ENCODE measurements at places on chromosomes 7 and 10.

DNA sequence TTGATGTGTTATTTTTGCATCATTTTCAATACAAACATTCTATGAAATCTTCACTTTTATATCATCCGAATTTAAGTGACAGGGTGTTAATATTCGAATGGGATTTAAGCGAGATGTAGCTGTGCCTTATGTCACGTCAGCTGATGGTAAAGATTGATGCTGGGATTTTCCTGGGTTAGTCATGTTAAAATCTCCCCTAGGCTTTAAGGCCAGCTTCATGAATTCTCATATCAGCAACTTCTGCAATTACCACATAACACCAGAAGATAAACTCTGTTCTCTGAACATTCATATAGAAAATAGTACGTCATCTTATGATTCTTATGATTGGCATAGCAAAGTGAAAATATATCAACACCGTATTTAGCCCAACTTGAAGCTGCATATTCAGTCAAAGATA is 669.2 kb downstream of the PCDH15 start:
- no peak for DNase-seq

GRCh38 chr7:27245798-27246691 is 3.4 kb downstream of the EVX1 start:
- no peak for DNase-seq

DNA sequence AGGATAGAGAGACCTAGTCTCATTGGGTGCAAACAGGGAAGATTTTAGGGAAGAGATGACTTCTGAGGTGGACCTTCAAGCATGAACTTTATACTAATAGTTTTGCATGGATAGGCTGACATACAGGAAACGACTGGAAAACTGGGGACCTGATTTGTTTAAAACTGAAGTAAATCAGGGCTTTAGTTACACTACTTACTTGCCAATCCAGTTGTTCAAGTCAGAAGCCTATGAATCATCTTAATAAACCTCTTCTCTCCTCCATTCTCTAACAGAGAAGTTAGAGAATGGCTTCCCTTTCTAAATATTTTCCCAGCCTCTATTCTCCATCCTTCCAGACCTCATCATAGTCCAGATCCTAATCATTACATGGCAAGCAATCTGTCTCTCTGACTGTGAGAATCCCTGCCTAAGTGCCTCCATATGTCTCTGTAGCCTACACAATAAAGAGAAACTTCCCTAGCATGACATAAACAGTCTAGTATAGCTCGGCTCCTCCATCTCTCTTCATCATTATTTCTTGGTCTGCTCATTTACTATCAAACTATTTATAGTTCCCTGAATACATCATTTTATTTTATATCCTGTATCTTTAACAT is 55.8 kb downstream of the PRKG1 start:
- peak; percentile 35 for DNase-seq

DNA sequence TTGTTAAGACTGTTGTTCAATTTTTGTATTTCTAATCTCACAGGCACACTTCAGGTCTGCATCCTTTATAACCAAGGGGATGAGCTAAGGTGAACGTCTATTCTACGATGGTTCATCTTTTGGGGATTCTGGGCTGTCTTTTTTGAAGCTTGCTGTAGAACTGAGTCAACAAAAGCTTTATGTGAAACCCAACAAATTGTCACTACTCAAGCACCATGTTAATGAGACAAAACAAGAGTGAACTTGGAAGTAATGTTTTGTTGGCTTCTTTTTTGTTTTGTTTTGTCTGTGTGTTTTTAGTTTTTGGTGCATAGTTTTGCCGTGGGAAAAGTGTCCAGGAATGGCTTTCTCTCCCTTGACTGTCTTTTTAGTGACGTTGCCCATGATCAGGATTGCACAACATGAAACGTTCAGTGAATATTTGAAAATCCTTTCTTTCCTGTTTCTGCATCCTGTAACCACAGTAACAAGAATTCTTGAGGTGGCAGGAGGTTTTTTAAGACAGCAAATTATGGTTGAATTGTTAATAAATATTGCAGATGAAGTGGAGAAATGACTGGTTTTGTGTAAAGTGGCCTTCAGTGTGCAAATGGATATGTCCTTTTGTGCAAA is 65.6 kb downstream of the WIPF3 start:
- peak; percentile 52 for DNase-seq

GRCh38 chr10:34003561-34003960 is 669.1 kb upstream of the NRP1 start:
- DNase-seq: no peak

- DNase-seq: no peak
These were observed 23.9 kb upstream of the CCAR1 start for GRCh38 chr10:68697106-68697505.

DNA sequence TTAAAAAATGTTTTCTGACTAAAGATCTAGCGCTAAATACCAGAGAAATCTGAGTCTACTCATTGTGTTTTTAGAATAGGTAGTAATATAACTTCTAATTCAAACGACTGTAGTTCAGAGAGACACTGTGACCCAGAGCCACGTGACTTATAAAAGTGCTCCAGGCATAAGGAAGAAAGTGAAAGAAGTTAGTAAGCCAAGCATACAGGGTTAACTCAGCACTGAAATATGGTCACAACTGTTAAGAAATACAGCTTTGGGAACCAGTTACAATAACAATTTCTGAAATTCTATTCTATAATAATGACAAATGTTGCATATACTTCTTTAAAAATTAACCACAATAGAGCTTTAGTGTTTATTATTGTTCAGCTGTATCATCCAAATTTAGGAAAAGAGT is 119.1 kb downstream of the TFEC start:
- no peak for DNase-seq

GRCh38 chr10:73824146-73824725 is 12.8 kb upstream of the NDST2 start:
- no peak for DNase-seq

DNA sequence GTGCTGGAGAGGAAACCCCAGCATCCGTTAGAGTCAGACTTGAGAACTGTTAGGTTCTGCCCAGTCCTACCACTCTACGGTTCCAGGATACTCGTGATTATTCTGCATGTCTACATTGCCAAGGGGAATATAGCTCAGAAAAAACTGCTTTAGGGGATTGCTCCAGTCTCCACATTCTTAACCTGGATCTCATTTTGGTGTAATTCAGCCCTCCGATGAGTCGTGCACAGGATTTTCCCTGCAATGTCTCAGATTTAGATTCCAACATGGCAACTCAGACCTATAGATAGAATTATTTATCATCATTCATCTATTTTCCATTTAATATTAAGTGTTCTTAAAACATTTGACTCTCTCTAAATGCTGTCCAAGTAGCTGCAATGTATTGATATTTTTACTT is 121.1 kb upstream of the ZEB1 start:
- DNase-seq: peak; percentile 34

DNA sequence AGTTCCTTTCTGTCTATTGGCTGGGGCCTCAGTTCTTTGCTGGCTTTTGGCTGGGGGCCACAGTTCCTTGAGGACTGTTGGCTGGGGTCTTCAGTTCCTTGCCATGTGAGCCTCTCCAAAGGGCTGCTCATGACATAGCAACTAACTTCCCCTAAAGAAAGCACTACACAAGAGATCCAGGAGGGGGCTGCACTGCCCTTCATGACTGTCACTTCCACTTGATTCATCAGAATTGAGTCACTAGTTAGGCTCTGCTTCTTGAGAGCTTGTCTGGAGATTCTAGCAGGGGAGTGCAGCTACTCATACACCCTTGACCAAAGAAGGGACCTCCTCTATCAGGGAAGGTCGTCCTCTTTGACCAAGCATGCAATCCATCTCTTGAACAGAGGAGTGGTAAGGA is 38.0 kb upstream of the MKX start:
- peak; percentile 43 for DNase-seq

DNA sequence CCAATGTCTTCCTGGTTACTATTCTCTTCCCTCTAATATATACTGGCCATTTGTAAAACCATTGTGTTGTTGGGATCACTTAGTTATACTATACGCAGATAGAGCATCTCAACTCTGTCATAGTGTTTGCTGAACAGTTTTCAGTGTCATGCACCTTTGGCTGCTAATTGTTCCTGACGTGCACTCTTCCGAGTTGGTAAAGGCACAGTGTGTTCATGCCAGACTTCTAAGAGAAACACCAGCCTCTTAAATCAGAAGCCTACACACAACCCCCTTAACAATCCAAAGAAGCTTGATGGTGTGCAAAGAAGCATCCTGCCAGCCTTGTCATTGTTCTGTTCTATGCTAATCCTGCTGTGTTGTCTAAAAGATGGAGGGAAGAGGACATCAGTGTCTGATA is 131.1 kb downstream of the MAPK8 start:
- DNase-seq: no peak

DNA sequence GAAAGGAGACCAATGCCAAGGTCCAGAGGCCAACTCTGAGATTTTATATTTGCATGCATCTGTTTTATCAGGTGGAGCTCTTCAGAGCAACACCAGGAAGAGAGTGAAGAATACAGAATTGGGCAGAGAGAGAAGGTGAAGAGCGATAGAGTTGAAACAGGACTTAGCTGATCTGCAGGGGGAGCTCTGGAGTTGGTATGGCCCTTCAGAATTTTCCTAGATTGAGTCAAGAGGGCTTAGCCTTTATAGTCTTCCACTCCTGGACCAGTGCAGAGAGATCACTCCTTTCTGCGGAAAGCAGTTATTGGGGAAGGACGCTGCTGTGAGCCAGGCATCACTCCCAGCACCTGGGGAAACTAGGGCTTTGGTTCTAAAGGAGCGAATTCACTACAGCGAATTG is 105.0 kb upstream of the DGKB start:
- DNase-seq: no peak

- DNase-seq: no peak
These were observed 664.7 kb downstream of the INHBA start for GRCh38 chr7:41038211-41038610.

DNA sequence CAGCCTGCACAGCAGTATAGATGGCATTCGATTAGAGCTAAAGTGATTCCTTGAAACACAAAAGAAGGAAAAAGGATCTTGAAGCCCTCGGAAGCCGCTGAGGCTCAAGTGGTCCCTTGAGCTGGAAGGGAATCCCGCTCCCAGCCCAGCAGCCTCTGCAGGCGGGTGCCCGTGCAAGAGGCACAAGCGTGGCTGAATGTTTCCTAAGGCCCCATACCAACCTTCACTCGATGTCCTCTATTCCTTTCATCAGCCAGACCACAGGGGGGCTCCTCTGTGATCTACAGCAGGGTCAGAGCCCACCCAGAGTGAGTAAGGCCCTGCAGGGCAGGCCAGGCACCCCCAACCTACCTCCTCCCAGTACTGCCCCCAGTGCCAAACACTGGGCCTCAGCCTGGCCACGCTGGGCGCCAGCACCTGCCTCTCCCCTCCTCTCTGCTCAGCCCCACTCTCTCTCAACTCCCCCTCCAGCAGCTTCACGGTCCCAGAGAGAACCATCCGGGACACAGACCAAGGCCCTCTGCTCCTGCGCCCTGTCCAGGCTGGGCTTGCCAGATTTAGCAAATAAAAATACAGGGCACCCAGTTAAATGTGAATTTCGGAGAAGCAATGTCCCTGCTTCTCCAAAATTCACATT is 30.5 kb downstream of the EBF3 start:
- no peak for DNase-seq

GRCh38 chr7:115693779-115694178 is 336.8 kb downstream of the TFEC start:
- no peak for DNase-seq

- DNase-seq: no peak
These were observed 108.6 kb downstream of the DNAJB6 start for GRCh38 chr7:157445246-157445955.

- no peak for DNase-seq
These were observed 63.7 kb downstream of the LARP4B start for GRCh38 chr10:867807-868206.

- no peak for DNase-seq
These were observed 126.8 kb downstream of the ADRA2A start for GRCh38 chr10:111203615-111204014.

GRCh38 chr7:102082693-102083368 is 203.8 kb upstream of the SH2B2 start:
- no peak for DNase-seq

GRCh38 chr10:133327651-133328357 is 8.9 kb downstream of the CALY start:
- DNase-seq: no peak

DNA sequence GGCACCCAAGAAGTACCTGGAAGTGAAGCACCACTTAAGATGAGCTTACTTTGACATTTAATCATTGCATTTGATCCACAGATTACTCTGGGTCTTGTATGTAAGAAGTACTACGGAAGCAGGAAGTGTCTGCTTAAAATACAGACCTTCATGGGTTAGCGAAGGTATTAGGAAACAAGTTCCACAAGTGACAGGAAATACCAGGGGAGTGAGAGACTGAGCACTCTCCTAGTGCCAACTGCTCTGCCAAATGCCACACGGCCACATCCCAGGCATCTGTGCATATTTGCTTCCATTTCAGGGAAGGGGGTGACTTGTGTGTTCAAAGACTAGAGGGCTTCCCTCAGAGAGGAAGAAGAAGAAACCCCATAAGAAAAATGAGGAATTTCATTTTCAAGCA is 57.2 kb upstream of the ANK3 start:
- DNase-seq: no peak

DNA sequence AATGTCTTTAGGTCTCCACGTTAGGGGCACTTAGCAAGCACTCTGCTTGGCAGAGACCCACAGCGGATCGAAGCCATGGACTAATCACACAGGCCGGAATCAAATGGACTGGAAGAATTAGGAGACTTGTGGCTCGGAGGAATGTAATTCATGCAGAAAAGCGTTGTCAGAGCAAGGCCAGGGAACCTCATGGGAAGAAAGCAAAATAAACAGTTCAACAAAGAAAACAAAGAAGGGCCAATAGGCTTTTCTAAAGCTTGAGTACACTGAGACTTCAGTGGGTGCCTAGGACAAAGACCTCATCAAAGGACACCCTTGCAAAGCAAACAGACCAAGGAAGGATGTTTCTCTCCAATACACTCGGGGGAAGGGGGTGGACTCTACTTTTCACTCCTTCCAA is 171.1 kb downstream of the GLI3 start:
- DNase-seq: no peak

DNA sequence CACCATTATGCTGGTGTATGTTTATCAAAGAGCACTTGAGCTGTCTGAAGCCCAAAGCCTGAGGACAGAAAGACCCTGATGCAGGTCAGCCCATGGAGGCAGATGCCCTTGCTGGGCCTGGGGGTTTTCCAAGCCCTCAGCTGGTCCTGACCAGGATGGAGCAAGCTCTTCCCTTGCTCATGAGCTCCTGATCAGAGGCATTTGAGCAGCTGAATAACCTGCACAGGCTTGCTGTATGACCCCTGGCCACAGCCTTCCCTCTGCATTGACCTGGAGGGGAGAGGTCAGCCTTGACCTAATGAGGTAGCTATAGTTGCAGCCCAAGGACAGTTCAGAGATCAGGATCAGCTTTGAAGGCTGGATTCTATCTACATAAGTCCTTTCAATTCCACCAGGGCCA is 13.0 kb downstream of the AQP1 start:
- DNase-seq: no peak

Measured in fibroblast of skin of left quadriceps (primary cell).